NCI-H1694 treated with DMSO at 0.1 percent for 48 hours (cell line): ENCODE measurements at places on chromosomes 2 and 18.

- no peak for DNase-seq
These were observed 48.5 kb upstream of the LOXHD1 start for GRCh38 chr18:46705521-46705920.

GRCh38 chr2:230775737-230776136 lies 63.1 kb downstream of the CAB39 start:
- no peak for DNase-seq

- DNase-seq, result no peak
These were observed 304.4 kb downstream of the CCDC178 start for GRCh38 chr18:33135951-33136660.

GRCh38 chr18:23225503-23225902 lies 90.2 kb downstream of the CABLES1 start:
- DNase-seq, result no peak

GRCh38 chr18:12478269-12479047 lies 70.7 kb downstream of the PRELID3A start:
- no peak for DNase-seq

DNA sequence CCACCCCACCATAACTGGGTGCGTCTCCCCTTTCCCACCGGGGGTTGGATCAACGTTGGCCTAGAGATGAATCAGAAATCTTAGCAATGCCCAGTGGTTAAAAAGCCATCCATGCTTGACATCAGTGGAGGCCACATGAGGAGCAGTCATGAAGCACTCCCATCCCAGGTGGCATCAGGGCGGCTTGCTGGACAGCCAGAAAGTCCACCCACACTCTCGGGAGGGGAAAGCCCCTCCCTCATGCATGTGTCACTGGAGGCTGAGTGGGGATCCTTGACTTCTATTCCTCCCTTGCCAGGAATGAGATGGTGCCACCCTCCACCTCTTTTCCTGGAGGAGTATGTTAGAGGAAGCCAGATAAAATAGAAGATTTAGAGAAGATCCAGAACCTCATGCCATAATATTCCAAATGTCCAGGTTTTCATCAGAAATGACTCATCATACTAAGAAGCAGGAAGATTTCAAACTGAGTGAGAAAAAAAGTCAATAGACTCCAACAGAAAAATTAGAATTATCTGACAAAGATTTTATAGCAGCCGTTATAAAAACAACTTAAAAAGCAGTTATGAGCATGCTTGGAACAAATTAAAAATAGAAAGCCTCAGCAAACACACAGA lies 507.1 kb upstream of the ID2 start:
- no peak for DNase-seq

DNA sequence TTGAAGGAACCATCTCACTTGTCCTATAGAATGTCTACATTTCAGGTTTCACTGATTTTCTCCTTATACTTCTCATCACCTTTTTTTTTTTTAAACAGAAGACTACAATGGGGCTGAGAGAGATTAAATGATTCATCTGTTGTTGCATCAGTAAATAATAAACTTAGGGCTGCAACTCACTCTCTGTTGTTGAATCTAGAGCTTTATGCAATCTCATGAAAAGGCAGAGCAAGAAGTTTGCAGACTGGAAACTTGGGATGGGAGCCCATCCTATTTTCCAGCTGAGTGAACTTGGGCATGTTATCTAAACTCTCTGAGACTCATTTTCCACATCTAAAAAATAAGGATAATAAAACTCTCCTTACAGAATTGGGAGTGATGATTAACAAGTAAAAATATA lies 58.4 kb downstream of the PDE1A start:
- DNase-seq, result no peak

GRCh38 chr18:76452357-76452756 lies 42.7 kb downstream of the ZNF516 start:
- DNase-seq, result no peak

DNA sequence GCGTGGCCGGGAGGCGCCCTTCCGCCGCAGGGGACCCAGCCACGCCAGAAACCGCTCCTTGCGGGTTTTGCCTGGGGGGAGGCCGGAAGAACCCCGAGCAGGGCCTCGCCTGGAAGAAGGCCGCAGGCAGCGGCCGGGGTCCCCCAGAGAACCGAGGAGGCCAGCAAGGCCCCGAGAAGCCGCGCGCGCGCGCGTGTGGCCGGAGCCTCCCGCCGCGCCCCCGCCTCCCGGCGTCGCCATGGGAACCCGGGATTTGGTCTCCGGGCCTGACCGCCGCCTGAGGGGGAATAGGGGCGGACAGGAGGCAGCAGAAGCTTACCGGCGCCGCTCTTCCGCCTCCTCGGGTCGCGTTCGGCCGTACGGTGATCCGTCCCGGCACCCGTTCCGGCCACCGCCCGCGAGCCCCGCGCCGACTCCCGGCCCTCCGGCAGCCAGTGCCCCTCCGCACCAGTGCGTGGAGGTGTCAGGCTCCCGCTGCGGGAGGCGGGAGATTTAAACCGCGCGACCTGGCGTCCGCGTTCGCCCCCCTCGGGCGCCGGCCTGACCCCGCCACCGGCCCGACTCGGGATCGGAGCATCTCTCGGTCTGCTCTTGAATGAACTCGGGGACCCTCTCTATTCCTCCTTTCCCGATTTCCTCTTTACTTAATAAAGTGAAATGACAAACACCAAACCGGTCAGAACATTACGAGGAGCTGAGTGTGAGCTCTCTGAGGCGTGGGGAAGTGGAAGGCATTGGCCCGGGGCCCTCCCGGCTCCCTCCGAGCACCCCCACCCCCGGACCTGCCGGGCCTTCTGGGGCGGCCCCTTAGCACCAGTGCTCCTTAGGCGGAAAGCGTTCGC lies at the start of gene ICA1L:
Gene ICA1L (minus strand): TSS at position 467 of the 842 bp plus-strand sequence. CDS start 42,757 bp downstream, outside the sequence.
- peak; percentile 18 for DNase-seq

GRCh38 chr2:146939991-146940685 lies 904.7 kb upstream of the ACVR2A start:
- DNase-seq, result peak; percentile 27

- no peak for DNase-seq
These were observed 97.7 kb downstream of the TWIST2 start for GRCh38 chr2:238945433-238946150.

- DNase-seq, result no peak
These were observed 674 bp upstream of the ERBB4 start for GRCh38 chr2:212539072-212539880.

GRCh38 chr18:26419746-26420145 lies 128.6 kb downstream of the KCTD1 start:
- no peak for DNase-seq

DNA sequence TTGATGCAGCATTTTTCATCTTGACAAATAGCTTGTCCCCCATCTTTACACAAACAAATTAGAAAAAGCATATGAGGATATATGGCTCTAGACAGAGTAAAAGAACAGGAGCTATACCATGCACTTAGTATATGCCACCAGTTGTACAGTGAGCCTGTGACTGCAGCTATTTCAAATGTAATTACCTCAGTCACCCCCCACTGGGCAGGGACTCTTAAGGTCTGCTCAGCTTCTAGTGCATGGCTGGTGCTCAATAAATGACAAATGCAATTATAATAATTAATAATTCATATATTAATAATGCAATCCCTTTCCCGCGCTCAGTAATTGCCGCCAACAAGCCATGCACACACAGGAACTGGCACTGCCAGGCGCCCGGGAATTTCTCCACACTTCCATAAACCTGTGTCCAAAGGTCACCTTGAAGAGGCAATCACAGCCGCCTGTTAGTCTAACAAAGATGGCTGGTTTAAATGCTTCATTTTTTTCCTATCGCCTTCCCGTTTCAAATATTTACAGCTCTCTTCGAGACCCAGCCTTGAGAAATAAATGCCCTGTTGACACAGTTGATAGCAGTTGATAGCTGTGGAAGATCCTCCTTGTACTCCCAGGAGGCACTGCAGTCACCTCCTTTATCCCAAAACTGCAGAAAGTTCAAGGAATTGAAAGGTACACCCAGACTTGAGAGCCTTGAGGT lies 156.6 kb downstream of the INO80D start:
- DNase-seq, result no peak

DNA sequence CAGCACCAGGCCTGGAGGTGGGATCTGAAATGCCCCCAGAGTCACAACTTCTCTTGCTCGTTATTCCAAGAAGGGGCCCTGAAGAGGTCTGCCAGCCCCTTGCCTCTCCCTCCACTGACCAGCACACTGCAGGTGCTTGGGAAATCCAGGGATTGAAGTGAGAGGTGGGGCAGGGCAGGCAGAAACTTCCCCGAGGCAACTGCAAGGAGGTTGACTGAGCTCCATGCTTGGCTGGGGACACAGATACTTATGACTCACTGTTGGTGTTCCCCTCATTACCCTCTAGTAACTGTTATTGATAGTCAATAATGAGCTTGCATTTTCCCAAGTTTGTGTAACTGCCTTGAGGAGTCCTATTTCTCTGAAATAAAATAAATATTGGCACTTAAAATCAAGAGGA lies 47.5 kb downstream of the MARCO start:
- no peak for DNase-seq

GRCh38 chr2:12778811-12779579 lies 62.3 kb downstream of the TRIB2 start:
- DNase-seq, result no peak

DNA sequence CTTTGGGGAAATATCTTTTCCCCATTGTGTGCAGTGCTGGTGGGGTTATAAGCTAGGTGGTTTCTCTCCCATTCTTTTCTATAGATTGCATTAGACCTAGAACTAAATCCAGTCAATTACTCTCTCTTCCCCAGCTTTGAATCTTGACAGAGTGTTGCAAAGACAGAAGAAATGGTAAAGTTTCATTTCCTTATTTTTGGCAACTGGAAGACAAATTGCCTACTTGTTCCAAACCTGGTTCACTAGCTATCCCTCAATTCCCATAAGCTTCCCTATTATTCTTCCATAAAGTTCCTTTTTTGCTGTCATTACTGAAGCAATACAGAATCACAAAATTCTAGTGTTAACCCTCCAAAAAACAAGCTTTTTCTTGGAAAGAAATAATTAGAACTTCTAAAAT lies 94.0 kb upstream of the ITGA4 start:
- no peak for DNase-seq

DNA sequence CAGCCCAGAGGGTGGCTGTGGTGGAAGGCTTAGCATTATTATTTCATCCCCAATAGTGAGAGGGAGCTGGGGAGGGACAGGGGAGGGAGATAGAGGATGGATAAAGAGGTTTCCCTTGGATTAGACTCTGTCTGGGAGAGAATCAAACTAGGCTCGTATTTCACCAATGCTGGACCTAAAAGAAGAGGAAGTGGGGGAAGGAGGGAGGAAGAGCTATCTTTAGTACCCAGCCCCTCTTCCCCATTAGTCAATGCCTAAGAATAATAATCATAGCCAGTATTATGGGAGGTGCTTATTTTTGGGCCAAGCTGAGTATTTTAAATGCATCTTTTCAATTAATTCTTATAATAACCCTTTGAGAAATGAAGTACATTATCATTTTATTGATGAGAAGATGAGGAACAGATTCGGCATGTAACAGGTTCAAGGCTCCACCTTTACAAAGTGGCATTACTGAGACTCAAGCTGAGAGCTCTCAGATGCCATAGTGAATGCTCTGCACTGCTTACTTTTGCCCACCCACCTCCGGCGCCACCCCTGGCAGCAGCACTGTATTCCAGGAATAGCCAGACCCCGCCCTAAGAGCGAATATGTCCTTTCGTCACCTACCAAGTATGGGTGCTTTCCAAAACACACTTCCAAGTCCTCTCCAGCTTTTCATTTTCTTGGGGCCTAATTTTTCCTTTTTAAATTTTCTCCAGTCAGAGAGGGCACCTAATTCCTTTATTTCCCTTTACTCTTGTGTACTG lies 21.0 kb downstream of the PAX8 start:
- no peak for DNase-seq

- no peak for DNase-seq
These were observed 27.5 kb downstream of the ARID5A start for GRCh38 chr2:96564026-96564425.

DNA sequence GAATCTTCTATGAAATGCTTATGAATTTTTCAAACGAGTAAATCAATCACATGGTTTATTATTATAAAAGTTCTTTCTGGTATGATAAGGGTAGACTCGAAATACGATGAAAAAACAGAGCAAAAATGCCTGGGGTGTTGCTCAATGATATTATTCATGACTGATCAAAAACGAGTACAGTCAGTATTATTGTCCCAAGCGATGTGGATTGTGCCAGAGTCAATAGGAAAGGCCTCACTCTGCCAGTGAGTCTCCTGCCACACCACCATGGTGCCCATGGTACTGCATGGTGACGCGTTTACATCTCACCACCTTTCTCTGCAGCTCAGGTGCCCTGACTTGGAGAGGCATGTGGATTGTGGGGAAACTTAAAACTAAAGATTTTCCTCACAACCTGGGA lies 58.5 kb downstream of the KCTD1 start:
- no peak for DNase-seq

GRCh38 chr2:186732843-186733242 lies 39.0 kb downstream of the FAM171B start:
- no peak for DNase-seq

- no peak for DNase-seq
These were observed 38.0 kb downstream of the NPAS2 start for GRCh38 chr2:100857915-100858314.

GRCh38 chr2:226544596-226545210 lies 254.9 kb downstream of the IRS1 start:
- no peak for DNase-seq

- no peak for DNase-seq
These were observed 191.7 kb downstream of the ANKRD36C start for GRCh38 chr2:95799892-95800291.

DNA sequence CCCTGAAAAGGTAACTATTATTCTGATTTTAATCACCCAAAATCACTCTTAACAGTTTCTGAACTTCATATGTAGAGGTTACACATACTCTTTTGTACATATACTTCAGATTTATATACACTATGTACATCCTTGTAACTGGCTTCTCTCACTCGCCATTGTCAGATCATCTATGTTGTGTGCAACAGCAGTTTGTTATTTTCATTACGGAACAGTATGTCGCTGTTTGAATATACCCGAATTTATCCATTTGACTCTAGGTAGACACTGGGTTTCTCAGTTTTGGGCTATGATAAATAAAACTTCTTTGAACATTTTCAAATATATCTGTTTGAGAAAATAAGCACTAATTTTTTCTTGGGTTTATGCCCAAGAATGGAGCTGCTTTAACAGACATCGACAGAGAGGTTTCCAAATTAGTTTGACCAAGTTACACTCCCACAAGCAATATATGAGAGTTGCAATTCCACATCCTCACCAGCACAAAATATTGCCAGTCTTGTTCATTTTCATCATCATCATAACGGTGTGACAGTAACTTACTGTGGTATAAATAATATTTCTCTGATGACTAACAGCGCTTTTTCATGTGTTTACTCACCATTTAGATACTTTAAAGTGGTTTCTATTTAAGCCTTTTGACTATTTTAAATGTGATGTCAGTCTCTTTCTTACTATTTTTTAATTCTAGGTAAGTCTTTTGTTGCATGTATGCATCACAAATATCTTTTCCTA lies 80.9 kb downstream of the SMC6 start:
- no peak for DNase-seq

DNA sequence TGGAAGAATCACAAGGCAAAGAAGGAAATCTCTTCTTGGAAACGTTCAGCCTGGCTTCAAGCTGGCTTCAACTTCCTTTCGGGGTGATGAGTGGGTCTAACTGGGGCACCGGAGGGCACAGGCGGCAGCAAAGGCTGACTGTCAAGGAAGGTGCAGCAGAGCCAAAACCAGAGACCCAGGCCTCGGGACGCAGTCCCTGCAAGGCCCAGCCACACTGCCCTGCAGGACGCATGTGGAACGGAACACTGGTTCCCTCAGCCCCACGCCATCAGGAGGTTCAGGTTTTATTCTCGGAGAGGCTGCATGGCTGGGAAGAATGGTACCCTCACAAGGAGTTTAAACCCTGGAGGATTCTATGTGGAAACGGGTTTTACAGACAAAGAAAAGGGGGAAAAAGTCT lies 165.5 kb downstream of the HDAC4 start:
- DNase-seq, result no peak

GRCh38 chr2:174717273-174717672 lies 47.0 kb downstream of the CHRNA1 start:
- DNase-seq, result no peak
